ENCODE measurements at places on chromosomes 2 and 18.

GRCh38 chr2:144798989-144799388 lies 279.1 kb upstream of the ZEB2 start:
- no peak for DNase-seq

DNA sequence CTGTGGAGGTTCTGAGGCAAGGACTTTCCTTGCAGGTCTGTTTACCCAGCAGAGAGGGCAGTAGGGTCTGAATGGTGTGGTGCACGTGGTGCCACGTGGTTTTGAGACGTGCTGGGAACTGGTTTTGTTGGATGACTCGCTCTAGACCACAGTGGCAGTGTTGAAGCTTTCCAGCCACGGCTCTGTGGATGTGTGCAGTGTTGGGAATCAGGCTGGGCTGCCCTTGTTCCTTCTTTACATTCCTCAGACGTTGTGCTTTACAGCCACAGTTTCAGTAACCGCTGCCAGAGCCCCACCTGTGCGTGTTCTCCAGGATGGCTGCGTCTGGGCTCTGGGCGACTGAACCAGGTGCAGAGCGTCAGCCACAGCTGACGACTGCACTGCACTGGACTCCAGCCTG lies 8.2 kb downstream of the CTDP1 start:
- no peak for DNase-seq

DNA sequence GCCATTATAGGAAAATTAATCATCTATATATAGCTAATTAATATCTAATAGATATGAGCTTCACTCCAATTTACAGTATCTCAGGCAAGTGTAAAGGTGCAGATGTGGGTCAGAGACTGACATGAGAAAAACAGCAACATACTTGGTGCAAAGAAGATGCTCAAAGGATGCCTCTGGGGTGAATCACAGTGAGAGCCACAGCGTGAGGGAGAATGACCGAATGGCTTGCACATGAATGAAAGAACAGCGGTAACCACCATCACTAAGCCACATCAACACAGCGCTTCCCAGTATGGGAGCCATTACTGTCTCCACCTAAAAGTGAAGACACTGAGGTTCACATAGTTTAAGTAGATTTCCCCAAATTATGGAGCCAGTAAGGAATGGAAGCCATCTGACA lies 423.4 kb upstream of the ID2 start:
- DNase-seq, result no peak

DNA sequence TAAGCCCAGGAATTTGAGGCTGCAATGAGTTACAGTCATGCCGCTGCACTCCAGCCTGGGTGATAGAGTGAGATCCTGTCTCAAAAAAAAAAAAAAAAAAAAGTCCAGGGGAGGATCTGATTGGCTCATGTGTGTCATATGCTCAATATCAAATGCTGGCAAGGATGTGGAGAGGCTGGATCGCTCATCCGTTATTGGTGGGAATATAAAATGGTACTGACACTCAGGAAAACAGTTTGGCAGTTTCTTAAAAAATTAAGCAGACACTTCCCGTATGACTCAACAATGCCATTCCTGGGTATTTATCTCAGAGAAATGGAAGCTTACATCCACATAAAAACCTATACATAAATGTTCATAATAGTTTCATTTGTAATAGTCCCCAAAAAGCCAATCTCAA lies 68.9 kb downstream of the MEX3C start:
- DNase-seq, result no peak

DNA sequence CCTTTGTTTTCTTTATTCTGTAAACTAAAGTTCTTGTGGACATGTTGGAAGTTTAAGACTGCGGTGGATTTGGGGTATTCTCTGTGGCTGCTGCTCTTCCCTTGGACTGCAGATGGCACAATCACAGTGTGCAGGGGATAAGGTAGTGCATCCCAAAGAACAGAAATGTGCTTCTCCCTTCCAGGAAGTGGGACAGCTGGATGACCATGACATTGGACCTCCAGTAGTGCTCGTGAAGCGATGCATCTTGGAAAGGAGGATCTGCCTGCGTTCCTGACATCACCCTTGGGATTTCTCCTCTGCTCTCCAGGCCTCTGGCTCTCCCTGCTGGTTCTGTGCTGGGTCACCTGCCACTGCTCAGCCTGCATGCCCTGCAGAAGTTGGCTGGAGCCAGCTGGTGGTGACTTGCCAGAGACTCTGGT lies 109.9 kb downstream of the SLC4A3 start:
- no peak for DNase-seq

- DNase-seq, result no peak
These were observed 42.3 kb downstream of the CYP1B1 start for GRCh38 chr2:38033646-38034045.

- no peak for DNase-seq
These were observed 5.0 kb downstream of the MAL start for GRCh38 chr2:95030496-95030895.

GRCh38 chr2:168939061-168939460 lies 38.0 kb downstream of the G6PC2 start:
- no peak for DNase-seq

GRCh38 chr2:226692521-226693126 lies 107.0 kb downstream of the IRS1 start:
- DNase-seq, result no peak

GRCh38 chr2:143068094-143068493 lies 61.1 kb upstream of the ARHGAP15 start:
- DNase-seq, result no peak

DNA sequence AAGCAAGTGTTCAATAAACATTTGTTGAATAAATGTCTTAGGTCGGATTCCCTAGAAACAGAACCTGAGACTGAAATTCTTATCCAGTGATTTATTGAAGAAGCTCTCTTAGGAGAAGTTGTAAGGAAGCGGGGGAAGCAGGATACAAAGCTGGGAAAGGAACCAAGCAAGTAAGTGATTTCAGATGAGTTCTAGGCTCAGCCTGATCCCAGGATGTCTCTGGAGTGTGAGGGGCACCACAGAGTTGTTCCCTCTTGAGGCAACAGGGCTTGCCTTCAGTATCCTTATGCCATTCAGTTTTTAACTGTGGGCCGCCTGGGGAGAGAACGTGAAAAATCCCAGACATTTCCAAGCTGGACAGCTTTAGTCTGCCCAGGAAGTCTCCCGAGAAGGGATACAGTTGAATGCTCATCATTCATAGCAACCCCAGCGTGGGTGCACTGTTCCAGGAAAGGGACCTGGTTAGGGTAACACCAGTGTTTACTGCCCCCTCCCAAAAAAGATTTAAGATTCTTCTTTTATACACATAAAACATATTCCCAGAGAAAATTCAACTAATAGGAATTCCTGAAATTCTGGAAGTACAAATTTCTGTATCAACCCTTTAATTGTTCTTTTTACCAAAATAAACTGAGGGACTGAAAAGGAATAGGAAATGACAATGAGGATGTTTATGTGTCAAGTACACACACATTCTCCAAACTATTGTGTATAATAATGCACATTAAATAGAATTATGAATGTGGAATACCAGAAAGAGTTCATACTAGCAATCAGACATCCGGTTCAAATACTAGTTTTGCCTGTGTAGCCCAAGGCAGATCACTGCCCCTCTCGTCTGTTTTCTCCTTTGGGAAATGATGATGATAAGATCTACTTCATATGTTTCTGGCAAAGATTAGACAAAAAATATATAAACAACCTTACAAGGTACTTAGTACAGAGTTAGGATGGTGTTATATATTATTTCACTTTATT lies 592.1 kb upstream of the CDH2 start:
- no peak for DNase-seq

DNA sequence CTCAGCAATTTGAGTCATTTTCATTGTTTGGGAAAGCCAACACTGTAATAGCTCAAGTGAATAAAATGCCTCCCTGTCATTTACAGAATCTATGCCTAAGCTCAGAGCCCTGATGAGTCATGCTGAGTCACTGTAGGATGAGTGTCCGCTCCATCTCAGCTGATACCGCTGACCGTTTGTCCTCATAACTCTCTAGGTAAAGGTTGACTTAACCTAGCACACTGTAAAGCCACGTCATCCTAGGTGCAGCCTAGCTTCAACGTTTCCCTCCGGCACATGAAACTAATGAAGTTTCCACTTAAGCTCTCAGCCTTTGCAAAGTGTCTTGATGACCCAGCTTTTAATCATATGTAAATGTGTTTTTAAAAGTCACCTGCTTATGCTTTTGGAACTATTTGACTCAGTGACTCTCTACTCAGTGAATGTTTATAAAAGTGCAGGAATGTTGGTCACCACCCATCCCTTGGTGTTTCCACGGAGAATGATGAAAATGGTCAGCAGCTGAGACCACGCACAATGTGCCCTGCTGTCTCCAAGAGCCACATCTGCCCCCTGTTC lies 154.0 kb downstream of the PMAIP1 start:
- no peak for DNase-seq

DNA sequence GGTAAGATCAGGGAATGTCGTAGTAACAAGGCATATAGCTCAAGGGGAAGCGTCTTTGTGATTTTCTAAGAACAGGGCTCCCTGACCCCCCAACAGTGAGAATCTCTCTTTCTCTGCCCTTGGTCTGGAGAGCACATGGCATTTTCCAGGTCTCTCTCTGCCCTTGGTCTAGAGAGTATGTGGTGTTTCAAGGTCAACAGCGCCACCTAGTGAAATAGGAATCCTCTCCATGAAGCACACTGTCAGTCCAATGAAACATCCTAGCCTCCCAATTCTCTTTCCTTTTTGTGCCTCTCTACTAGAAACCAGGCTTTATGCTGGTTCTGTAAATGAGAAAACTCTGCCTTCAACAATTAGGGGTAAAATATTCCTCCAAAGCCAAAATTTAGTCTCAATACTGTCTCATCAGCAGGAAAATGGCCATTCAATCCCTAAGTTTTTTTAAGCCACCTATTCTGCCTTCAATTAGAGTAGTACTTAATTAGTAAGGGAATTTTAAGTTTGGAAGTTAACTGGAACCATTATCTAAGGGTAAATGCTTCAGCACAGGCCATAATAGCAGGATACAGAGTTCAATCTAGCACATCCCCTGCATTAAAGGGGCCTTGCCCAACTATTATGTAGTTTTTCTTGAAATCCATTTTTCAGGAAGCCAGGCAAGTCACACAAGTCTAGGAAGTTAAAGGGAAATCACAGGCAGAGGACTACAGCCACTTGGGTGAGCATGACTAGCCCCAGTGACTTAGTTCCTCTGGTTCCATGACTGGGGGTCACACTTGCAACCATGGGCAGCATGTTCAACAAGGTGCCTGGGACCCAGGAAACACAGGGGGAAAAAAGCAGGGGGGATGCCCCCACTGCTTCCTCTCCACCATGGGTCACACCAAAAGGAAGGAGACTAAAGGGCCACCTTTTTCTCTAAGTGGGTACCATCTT lies 12.4 kb downstream of the DYM start:
- no peak for DNase-seq

GRCh38 chr2:142178604-142179003 lies 47.8 kb upstream of the LRP1B start:
- no peak for DNase-seq

GRCh38 chr2:150426724-150427123 lies 60.7 kb downstream of the RND3 start:
- DNase-seq, result no peak

GRCh38 chr2:69034845-69035244 lies 21.9 kb downstream of the ANTXR1 start:
- no peak for DNase-seq

GRCh38 chr18:2480536-2480935 lies 90.8 kb downstream of the METTL4 start:
- no peak for DNase-seq

- DNase-seq, result no peak
These were observed 42.5 kb downstream of the TANC1 start for GRCh38 chr2:159010963-159011362.

- DNase-seq, result peak; percentile 79
These were observed 24.6 kb downstream of the MAIP1 start for GRCh38 chr2:199979832-199980628.

GRCh38 chr18:335733-336132 lies 67.9 kb upstream of the THOC1 start:
- DNase-seq, result no peak

- DNase-seq, result no peak
These were observed 34.9 kb downstream of the C18orf54 start for GRCh38 chr18:54392543-54393023.

- DNase-seq, result no peak
These were observed 293.7 kb upstream of the HDAC4 start for GRCh38 chr2:239694487-239694886.

- DNase-seq, result no peak
These were observed 966 bp upstream of the RBM43 start for GRCh38 chr2:151262629-151263028.

- no peak for DNase-seq
These were observed 38.5 kb upstream of the LAPTM4A start for GRCh38 chr2:20089715-20090464.

GRCh38 chr2:123364243-123364896 lies 660.7 kb upstream of the CNTNAP5 start:
- DNase-seq, result no peak

GRCh38 chr2:145040433-145040832 lies 520.5 kb upstream of the ZEB2 start:
- no peak for DNase-seq

DNA sequence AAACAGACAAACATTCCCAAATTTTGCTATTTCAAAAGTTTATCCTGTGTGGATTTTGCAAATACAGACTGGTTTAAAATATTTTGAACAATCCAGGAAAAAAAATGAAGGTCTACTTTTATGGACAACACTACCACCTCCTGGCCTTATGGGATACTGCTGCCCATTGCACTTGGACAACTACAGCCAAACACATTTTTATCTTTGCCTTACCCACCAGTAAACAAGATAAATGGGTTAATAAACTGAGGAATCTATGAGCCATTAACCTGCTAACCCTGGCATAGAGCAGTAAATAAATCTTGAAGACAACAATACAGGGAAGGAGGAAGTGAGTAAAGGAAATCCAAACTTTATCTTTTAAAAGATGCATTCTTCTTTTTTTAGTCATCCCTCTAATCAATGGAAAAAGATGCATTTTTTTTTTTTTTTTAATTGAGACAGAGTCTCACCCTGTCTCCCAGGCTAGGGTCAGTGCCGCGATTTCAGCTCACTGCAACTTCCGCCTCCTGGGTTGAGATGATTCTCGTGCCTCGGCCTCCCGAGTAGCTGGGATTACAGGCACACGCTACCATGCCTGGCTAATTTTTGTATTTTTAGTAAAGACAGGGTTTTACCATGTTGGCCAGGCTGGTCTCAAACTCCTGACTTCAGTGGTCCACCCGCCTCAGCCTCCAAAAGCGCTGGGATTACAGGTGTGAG lies 2.1 kb upstream of the SPIRE1 start:
- DNase-seq, result no peak

DNA sequence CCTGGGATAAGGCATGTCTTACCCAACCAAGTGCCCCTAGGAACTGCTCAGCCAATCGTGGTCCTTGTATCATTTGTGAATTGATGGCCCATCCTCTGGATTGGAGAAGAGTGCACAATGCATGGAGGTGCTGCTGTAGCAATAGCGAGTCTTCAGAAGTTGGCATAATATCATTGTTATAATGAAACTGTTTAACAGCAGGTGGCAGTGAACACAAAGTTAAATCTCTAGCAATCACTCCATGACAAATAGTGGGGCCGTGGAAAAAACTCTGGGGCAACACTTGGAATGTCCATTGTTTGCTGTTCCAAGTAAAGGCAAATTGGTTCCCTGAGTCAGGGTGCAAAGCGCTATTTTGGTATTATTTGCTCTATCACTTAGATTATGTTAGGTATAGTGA lies 11.4 kb downstream of the REG1A start:
- no peak for DNase-seq

Data from activated CD8-positive, alpha-beta memory T cell treated with anti-CD3 and anti-CD28 coated beads for 48 hours (primary cell).